Stimulated activated naive CD4-positive, alpha-beta T cell treated with Interleukin-2 at 50 U/mL for 16 hours (primary cell): ENCODE measurements at places on chromosomes 4 and X.
A peak's percentile ranks its signal among the peaks of the same experiment; 100 is the strongest.

DNA sequence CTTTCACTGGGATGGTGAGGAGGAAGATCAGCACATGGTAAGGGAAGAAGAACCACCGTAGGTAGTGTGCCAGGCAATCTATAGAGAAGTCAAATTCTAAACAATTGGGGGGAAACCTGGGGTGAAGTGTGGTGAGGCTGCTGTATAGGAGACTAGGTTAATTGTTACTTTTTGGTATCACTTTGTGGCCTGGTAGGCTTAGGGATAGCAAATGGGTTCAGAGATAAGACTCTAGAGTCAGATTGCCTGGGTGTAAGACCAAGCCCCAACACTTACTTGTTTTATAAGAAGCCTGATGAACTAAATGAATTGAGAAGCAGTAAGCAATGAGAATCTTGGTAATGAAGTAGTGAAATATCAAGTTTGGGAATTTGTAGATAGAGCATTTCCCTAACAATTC lies 8.7 kb downstream of the SMAD1 start:
- DNase-seq = no peak

DNA sequence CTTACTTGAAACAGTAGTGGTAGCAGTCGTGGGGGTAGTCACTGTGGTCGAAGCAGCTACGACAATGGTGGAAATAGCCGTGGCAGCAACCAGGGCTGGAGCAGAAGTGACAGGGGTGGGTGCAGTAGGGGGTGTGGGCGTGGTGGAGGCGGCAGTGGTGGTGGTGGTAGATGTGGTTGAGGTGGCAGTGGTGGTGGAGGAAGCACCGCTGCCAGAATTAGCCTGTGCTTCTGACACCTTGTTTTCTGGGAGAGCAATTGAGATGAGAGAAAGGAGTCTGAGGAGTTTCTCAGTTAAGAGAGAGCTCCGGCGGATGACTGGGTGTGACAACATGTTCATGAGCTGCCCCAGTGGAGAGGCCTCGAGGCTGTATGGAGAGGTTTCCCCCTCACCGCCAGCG lies 113.5 kb upstream of the HSD17B10 start:
- no peak for DNase-seq

DNA sequence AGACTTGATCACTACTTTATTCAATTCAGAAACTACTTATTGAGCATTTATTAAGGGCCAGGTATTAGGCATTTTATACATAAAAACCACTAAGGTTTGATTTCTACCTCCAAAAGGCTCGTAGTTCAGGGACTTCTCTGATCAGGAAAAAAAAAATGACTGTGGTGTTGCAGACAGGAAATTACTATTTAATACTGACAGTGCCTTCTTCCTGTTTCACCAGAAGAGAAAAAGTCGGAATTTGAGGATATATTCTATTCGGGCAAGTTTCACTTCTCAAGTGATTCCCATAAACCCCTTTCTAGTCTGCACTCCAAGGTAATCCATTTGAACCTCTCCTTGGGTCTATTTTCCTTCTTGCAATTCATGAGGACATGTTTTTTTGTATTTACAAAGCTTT lies 15.3 kb upstream of the TASL start:
- DNase-seq = no peak

DNA sequence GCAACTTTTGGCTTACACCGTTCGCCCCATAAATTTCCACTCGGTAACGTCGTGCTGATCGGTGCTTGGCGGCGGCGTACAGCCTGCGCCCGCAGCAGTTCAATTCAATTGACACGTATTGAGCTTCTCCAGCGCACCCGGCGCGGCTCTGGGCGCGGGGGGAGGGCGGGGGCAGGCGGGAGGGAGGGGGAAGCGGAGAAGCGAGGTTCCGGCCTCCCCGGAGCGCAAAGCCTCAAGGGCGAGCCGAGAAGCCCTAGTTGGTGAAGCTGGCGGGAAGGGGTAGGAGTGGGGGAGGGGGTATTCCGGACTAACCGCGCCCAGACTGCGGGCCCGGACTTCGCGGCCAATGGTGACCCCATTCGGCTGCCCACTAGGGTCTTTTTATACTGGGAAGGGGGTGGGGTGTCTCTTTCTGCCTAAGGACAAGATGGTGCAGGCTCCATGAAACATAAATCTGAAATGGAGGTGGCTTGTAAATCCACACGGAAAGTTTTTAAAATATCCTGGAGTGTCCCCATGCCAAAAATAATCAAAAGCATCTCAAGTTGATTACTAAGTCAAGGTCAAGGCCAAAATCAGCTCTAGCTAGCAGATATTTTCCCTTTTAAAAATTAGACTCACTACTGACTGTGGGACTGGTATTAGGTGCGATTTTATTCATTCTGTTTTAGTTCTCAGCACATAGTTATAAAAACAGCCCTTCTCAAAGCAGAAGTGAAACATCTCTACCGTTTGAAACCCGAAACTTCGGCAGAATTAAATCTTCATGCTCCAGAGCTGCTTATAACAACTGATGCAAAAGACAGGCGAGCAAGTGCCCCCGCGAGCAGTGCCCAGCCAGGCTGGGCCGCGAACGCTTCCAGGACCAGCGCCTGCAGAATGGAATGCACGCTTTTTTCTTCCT lies 1.5 kb upstream of the BCOR start:
- peak; percentile 23 for DNase-seq

DNA sequence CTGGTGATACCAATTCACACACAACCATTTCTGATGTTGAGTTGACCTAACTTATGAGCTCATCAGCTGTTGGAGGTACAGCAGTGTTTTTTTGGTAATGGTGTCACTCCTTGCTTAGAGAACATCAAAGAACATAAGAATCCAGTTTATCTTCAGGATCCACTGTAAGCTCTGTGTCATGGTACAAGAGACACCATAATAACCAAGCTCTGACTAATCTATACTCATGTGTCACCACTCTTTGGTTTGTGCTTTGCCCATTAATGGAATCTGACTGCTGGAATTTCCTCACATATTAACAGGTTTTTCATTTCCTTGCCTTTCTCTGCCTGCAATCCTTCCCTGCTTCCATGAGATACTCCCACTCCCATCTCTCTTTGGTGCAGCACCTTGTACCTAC lies 735.1 kb upstream of the LCORL start:
- no peak for DNase-seq

DNA sequence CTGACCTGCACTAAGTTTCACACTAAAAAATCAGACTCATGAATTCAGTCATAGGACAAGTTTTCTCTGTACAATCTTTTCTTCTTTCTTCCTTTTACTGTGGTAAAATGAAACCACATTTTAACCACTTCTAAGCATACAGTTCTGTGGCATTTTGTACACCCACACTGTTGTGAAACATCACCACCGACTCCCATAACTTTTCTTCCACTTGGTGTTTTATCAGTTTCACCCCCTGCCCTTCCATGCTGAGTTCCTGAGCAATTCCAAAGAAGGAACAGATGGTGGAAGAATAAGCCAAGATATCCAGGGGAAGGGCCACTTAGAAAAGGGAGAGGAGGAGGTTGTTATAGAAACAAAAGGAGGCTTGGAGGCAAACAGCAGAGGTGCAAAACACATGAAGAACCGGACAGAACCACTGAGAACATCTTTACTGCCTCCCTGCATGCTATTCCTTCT lies 22.6 kb downstream of the SLC25A4 start:
- no peak for DNase-seq

- no peak for DNase-seq
Observed at GRCh38 chr4:172543249-172543648, 625.4 kb upstream of the GALNT7 start.

DNA sequence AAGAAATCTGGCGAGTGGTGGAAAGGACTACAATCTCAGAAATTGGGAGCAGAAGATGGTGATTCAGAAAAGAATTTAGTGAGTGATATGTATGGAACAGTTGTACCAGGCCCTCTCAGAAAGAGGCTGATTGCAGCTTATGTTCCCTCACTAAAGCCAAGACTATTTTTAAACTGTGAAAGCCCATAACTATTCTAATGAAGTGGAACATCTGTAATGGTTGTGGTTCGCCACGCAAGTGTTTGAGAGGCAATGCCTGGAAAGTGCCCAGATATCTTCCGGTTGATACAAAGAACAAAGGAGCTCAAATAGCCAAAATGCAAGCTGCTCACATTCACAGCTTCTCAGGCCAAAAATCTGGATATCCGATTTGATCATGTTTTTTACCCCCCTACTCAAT lies 1250.7 kb downstream of the RAPGEF2 start:
- DNase-seq = no peak
